ENCODE measurements at places on chromosomes 16 and 17.
A peak's percentile ranks its signal among the peaks of the same experiment; 100 is the strongest.

- DNase-seq = no peak
Measured at GRCh38 chr16:31377210-31377903, 15.8 kb upstream of the ITGAD start.

GRCh38 chr17:60330731-60331130 is 61.2 kb downstream of the USP32 start:
- DNase-seq = no peak

DNA sequence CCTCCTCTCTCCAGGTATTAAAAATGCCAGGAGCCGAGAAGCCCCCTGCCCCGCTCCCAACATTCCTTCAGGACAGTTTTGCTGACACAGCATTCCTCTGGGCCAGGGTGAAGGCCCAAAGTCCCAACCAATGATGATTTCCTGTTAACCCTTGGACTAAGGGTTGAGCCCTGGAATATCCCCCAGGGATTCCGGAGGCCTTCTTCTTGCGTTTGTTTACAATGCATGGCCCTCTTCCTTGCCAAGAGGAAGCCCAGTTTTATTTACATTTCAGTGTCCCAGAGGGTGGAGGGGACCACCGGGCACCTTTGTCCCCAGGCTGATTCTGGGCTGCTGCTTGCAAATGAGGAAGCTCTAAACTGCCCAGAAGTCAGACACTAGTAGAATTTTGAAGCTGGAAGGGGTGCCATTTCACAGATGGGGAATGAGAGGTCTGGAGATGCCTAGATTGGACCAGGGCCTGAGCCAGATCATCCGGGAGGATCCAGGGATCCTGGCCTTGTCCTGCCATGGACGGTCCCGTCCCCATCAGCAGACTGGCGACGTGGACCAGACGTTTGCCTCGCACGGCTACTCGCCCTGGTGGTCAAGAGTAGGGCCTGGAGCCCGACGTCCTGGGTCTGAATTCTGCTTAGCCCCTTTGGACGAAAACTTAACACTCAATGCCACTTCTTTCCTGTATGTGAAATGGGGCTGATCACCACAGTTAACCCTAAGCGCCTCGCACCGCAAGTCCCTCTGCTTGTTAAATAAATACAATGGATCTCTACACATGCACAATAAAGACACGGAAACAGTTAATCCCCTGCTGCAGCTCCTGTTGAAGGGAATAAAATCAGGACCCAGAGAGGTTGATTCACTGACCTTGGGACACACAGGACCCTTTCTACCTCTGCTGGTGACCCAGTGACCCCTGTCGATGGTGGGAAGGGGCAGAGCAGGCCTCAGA is 55.6 kb upstream of the CIBAR2 start:
- no peak for DNase-seq

DNA sequence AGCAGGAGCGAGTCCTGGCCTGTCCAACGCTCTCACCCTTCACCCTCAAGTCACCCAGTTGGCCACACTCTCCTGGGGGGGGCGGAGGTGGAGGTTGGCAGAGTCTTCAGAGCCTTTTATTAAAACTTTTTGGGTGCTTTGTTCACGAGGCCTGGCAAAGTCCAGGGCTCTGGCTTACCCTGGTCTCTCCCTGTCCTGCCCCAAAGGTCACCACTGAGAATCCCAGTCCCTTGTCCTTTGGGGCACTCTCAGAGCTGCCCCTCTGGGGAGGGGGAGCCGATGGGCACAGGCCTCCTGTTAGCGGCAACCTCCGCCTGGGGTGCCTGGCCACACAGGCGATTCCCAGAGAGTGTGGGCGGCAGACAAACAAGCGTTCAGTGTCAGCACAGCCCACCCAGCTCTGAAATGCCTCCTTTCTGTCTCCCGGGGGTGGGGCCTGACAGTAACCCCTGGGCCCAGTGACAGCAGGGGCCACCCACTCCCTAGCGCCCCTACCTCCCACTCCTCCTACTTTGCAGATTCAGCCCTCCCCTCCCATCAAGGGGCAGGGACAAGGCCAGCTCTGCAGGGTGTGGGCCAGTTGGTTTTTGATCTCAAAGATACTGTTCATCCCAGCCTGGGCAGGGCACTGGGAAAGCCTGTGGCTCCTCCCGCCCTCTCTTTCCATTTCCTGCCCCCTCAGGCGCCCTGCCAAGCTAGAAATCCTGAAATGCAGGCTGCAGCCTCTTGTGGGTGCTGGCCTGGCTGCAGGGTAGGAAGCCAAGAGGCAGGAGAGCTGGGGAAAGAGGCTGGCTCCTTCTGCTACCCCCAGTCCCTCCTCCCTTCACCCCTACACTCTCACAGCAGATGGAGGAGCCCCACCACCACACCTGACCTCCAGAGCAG is 36.6 kb upstream of the EMP2 start:
- peak; percentile 41 for DNase-seq

DNA sequence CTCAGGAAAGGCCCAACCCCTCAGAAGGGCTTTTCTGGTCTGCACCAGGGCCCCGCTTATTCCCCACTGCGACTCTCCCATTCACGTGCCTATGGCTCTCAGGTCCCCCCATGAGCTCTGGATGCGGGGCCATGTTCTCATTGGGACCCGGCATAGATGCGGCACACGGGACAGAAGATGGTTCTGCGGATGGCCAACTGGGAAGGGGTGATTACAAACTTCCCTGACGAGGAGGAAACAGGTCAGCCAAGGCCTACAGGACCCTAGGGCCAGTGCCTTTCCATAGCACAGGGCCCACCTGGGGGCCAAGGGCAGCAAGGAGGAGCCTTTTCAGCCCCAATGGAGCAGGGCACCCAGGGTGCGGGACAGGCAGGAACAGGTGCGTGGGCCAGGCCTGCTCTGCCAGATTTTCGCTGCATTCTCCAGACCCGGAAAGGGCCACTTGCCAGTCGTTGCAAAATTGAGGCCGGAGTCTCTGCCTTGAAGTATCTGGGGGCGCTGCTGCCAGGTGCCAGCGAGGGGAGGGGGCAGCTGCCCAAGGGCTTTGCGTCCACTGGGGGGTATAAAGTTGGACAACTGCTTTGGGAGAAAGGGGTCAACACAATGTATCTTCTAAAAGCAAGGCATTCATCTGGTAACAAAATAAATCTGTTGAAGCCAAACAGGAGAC is 20.5 kb downstream of the SLC7A5 start:
- DNase-seq = no peak

GRCh38 chr17:164303-165235 is 16.9 kb downstream of the DOC2B start:
- peak; percentile 3 for DNase-seq

GRCh38 chr17:81834831-81835267 is at the start of gene PPP1R27:
TSS of gene PPP1R27 (minus strand) at chr17:81835050. CDS start at chr17:81834953, 97 bp downstream.
- DNase-seq = no peak

- DNase-seq = peak; percentile 46
Measured at GRCh38 chr17:65750631-65751115, 189.2 kb upstream of the AXIN2 start.

DNA sequence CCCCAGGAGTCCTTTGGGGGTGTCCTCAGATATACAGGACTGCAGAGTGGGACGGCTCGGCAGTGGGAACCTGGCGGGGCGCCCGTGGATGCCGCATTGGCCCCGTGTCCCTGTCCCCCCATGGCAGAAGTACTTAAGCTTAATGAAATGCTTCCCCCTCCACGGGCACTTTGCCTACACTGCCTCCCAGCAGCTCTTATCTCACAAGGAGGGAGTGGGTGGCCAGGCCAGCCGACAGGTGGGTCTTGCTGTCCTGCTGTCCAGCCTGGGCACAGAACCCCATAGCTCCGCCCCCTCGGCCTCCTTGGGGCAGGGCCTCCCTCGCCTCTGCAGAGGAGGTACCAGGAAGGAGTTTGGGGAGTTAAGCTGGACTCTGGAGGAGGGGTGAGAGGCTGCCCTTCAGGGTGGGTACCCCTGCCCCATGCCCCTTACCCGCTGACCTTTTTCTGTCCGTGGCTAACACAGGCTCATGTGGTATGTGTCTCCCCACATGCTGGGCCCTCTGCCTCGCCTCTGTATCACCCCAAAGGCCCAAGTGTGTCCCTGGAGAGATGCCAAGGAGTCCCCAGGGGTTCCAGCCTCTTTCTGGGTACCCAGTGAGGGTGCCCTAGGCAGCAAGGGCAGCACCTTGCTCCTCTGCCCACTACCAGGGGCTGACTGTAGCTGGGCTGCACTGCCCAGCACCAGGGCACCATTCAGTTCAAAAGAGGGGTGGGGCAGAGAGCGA is 8.7 kb downstream of the THRA start:
- no peak for DNase-seq
